Stimulated activated CD4-positive, alpha-beta T cell treated with anti-CD3 and anti-CD28 coated beads, Interleukin-15, amount 100 ng/mL, for 24 hours (primary cell): ENCODE measurements at places on chromosomes 2 and 18.

- DNase-seq, result no peak
These were observed 951.1 kb upstream of the CNTNAP5 start for GRCh38 chr2:123073956-123074355.

DNA sequence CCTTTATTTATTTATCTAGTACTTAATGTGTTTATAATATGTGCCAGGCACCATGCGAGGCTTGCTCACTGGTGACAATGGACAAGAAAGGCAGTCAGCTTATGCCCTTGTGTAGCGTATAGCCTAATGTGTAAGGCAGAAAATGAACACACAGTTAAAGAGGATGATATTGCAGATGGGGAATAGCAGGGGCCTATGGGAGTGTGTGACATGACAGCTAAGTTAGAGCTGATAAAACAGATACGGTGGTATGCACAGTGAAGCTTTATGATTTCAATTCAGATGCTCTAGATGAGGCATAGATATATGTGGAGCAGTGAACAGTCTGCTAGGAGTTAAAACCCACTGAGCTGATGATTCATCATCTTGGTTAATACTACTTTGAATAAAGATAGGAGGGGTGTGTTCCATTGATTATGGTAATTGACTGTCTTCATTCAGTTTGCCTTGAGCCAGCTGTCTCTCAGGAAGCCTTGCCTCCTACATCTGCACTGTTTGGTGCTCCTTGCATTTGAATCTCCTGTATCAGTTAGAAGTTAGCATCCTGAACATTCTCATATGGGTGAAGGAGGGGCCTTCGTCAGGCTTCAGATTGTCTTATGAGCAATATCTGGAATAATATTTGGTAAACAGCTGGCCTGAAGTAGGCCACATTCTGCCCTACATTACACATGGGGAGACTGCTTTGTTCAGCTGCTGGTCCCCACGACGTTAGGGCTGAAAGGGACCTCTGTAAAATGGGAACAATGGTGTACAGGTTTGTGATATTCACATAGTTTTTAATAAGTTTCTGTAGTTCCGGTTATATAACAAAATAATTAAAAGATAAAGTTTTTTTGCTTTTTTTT, 13.2 kb downstream of the MAP4K4 start:
- DNase-seq, result no peak

DNA sequence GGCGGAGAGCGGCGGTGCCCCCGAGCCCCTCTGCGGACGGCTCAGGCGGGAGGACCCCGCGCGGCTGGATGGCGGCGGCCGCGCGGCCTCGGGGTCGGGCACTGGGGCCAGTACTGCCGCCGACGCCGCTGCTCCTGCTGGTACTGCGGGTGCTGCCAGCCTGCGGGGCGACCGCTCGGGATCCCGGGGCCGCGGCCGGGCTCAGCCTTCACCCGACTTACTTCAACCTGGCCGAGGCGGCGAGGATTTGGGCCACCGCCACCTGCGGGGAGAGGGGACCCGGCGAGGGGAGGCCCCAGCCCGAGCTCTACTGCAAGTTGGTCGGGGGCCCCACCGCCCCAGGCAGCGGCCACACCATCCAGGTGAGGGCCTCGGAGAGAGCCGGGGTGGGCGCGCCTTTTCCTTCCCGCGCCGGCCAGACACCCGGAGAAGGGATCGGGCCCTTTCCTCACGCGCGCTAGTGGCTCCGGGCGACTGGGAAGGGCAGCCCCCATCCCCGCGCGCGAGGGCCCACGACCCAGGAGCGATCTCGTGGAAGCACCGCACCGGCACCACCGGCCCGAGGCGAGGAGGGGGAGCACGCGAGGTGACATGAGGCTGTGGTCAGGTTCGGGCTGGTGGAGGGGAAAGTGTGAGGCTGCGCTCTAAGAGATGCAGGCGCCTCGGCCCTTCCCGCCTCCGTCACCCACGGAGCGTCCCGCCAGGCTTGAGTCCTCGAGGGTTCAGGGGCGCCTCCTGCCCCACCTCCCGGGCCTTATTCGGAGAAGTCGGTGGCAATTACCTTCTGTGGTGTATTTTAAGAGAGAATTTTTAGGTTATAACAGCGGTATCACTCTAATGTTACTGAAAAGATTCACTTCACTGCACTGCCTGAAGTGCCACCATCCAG, 607 bp downstream of the LAMA3 start:
- peak; percentile 32 for DNase-seq

GRCh38 chr2:215288112-215288815, 23.6 kb upstream of the ATIC start:
- DNase-seq, result no peak

DNA sequence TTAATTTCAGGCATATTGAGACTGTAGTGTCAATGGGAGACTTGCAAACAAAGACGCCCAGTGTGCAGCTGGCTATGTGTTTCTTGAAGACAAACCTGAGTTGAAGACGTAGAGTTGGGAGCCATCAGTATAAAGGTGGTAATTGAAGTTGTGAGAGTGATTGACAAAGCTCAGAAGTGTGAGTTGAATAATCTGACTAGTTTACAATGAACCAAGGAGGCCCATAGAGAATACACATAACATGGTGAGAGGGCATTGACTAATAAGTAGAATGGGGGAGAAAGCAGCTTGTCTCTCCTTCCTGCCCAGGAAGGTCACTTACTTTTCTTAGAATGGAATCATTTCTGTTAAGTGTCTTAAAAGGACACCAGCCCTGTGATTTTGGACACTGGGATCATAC, 14.1 kb downstream of the SP110 start:
- DNase-seq, result no peak

GRCh38 chr18:53752781-53753367, 471.6 kb downstream of the MBD2 start:
- DNase-seq, result no peak

DNA sequence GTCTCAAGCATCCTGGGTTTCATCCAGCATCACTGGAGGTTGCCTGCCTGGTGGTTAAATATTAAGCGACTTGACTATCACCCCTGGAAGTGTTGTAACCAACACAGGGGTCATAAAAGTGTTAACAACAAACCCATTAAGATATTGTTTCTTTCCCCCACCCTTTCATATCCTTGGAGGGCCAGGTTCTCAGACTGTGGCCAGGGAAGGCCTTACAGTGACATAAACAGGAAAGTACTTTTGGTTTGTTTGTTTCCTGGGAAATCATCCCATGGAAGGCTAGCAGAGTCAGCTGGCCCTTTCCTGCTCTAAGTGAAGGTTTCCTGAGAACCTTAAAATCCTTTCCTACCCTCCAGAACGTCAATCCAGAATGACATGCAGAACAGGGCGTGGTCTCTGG, 160.9 kb downstream of the CLIP4 start:
- DNase-seq, result no peak

DNA sequence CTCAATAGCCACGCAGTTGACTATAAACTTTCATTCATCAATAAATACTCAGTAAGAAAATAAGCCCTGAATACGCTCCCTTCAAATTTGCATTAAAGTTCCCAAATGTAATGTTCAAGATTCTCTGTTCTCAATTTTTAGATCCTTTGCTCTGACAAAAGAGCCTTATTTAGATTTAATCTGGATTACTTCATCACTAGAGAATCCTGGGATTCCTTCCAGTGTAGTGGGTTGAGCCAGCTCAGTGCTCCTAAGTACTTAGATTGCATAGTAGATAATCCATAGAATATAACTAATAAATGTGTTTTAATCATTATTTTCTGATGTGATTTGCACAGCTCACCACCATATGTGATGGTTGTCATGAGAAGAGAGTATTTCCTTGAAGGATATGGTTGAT, 1286.2 kb downstream of the SUCLG1 start:
- DNase-seq, result no peak

DNA sequence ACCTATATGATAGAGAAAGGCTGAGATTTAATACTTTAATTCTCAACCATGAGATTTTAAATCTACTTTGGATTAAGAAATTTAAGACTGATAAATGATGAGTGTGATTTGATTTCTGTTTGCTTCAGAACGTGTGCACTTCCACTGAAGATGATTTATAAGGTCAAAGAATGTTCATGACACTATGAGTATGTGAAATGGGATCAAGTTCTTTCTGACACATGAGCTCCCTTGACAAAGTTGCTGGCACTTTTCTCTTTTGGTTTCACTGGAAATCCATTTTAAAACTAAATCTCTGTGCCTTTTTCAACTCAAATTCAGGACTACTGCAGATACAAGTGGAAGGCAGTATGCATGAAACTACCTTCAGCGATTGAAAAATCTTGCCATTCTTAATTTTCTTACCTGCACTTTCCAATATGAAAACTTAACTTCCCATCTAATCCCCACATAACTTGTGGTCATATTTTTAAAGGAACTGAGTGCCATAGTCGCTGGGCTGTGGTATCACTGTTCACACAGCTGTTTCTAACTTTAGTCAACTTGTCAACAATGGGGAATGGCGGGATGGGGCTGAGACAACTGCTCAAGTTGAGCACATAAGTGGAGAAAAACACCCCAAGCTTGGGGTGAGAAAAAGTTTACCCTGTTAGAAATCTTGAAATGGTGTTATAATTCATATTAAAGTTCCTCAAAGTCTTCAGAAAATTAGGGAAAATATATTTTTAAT, 51.8 kb upstream of the TTN start:
- no peak for DNase-seq

DNA sequence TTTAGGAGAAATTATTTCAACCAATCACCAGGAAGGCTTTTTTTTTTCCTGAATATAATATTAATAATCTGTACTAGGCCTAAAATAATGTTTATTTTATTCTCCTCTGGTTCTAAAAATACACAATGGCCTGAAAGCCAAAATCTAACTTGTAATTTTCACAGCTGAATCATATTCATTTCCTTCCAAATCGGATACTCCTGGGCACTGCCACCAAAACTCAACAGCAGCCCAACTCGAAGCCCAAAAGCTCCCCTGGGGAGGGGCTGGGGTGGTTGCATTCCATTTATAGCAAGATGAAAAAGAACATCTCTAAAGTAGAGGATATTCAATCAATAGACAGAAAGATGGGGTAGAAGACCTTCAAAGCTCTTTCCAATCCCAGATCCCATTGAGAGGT, 100.5 kb upstream of the SETBP1 start:
- no peak for DNase-seq

DNA sequence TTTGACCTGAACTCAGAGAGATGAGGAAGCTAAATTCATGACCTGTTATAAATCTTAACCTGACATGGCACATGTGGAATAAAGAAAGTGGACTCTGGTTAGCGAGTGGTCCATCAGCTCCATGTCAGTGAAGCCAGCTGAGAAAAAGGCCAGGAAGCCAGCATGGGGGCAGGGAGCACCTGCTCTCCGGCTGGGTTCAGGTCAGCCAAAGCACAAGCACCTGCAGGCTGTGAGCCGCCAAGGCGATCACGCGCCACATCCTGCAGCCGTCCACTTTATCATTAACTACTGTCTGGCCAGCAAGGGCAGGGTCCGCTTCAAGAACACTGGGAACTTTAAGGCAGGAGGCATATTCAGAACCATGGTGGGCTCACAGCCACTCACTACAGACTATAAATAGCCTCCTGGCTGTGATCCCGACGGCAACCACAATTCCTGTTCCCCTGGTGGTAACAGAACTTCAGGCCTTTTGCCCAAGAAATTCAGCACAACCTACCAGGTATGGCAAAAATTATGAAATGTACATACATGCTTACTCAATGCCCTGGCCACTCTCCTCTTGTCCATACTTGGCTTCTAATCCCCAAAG, 35.5 kb downstream of the ACVR1 start:
- DNase-seq, result no peak

DNA sequence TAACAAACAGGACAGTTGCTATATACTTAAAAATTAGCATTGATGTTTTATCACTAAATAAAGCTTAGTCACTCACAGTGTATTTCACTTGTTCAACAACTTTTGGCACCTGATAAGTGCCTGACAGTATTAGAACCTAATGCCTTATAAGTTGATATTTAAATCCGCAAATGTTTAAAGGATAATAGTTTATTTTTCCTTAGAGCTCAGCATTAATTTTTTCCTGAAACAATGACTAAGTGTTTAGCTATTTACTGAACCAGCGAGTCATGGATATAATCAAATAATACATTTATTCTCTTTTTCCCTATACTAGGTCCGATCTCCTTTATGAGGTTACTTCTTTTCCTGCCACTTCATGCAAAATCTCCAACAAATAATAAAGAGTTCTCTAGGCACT, 146.0 kb upstream of the PGAP1 start:
- no peak for DNase-seq

- no peak for DNase-seq
These were observed 29.3 kb upstream of the OTOS start for GRCh38 chr2:240169486-240170353.
